Cortex of kidney (tissue), 1 donor: ENCODE measurements at places on chromosomes 6 and 20.

- no peak for DNase-seq
Observed at GRCh38 chr20:20065361-20065760, 13.0 kb downstream of the CFAP61 start.

- no peak for DNase-seq
Observed at GRCh38 chr20:6975311-6975710, 207.8 kb downstream of the BMP2 start.

- DNase-seq = no peak
Observed at GRCh38 chr6:135311446-135312200, 130.5 kb downstream of the MYB start.

DNA sequence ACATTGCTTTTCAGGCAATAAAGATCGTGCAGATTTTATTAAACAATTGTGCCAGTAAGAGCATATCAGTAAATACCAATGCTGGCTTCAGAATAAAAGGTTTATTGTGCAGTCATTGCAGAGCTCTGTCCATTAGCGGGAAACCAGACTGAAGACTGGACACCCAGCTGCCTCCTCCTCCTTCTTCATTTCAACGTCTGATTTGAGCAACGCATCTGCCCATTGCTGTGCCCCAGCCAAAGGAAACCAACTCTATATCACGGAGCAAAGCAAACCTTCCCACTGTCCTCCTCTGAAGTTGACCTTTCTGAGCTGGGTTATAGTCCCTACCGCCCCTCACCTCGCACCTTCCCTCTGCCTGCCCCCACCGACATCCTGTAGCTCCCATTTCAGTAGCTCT, 80.8 kb downstream of the SLC22A23 start:
- no peak for DNase-seq

GRCh38 chr6:52493669-52494068, 73.5 kb downstream of the EFHC1 start:
- DNase-seq = no peak

DNA sequence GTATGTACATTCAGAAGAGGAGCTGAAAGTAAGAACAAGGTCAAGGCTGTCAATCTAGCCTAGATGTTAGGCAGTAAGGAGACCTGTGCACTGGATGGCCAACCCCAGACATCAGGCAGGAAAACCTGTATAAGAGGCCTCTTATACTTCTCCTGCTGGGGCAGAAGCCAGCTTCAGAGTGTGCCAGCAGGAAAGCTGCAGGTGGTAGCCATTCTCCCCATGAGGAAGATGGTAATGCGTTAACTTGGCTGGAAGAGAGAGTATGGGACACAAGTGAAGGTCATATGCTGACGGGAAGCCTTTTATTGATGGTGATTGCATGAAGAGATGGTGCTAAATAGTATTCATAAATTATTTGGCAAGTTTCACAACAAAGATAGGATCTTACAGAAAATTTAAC, 20.6 kb downstream of the NHLRC1 start:
- no peak for DNase-seq

DNA sequence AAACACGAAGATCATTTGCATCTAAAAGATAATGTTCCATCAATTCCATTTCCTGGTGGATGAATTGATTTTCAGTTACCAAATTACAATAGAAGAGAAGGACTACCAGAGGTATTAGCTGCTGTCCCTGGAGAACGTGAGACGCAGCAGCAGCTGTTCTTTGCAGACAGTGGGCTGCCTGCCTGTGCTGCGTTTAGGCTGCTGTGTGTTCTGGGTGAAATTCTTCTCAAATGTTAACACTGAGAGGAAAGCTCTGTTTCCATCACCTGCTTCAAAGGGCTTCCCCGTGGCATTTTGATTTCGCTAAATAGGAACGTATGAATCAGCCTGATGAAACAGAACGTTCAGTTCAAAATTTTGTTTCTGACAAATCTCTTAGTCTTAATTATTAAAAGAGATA, 362.2 kb downstream of the C6orf118 start:
- DNase-seq = no peak

- DNase-seq = no peak
Observed at GRCh38 chr6:91149246-91149955, 562.5 kb upstream of the MAP3K7 start.

DNA sequence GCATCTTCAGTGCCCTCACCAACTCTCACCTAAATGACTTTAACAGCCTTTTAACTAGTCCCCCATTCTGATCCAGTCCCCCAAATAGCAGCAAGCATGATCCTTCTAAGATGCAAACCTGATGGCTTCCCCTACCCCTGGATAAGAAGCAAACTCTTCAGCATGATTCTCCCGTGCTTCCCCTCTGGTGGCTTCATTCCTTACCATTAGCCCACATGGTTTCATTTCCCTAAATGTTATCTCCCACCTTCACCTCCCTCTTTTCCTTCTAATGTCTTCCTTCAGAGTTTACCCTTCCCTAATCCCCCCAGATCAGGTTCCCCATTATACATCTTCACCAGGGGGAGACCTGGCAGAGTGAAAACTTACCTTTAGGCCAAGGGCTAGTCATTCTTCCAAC, 4.0 kb upstream of the RAB5IF start:
- no peak for DNase-seq

DNA sequence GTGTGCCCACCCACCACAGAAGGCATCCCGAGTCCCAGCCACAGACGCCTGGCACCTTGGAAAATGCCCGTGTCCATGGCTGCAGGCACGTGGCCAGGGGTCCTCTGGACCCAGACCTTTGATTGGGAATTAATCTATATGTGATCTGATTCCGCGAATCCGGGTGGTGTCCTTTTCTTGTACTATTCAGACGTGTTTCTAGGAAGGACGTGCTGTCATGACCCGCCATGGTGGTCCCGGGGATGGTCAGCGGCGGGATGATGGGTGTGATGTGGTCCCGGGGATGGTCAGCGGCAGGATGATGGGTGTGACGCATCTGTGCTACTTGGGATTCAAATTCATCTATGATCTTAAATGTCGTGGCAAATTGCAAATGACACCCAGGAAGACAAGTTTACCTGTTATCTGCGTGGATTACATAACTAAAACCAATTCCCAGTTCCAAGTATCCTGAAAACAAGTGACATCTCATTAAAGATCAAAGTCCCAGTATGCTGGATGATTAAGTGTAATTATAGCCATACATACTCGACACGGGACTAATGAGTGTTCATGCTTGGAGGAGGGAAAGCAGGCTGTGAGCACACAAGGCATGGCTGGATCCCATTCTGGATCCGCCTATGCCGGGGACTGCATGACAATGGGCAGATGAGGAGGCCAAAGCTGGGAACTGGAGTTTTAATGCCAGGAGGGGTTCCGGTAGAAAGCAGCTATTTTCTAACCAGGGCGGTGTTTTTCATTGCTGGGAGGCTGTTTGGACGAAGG, 256.5 kb downstream of the TAF4 start:
- DNase-seq = no peak

DNA sequence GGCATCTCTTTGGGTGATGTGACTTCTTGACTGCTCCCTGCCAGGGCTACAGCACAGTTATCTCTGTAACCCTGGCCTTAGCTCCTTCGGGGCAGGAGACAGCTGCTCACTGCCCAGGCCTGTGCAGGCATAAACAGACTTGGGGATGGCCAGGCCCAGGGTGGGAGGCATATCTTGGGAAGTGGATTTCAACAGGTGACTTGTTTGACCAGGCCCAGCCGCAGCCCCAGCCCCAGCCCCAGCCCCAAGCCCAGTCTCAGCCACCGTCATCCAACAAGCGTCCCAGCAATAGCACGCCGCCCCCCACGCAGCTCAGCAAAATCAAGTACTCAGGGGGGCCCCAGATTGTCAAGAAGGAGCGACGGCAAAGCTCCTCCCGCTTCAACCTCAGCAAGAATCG, 7.5 kb downstream of the MEA1 start:
- no peak for DNase-seq

DNA sequence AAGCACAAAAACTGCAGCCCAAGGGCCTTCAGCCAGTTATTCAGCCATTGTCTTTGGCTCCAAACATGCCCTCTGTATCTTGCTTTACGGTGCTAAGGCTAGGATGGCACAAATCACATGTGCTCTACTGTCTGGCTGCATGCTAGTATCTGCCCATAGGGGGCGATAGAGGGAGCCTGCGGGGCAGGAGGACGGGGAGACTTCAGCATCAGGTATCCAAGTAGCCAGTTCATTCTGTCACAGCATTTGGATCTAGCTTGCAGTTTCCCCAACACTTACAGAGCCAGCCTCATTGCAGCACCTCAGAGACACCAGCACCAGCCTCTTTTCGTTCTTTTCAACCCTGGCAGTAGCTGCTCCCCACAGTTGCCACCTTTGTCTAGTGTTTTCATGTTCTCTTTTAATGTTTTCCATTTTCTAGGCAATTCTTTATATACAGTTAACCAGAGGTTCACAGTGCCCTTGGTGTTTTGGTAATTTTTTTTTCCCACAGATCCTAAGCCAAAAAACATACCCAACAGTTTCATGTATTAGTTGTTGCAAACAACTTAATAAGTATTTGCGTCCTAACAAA, 705.9 kb downstream of the PTPRT start:
- DNase-seq = no peak

GRCh38 chr6:25038999-25039398, 103.2 kb upstream of the RIPOR2 start:
- no peak for DNase-seq

- no peak for DNase-seq
Observed at GRCh38 chr20:17590245-17590644, 20.4 kb downstream of the DSTN start.

GRCh38 chr6:123873974-123874373, 70.3 kb downstream of the NKAIN2 start:
- no peak for DNase-seq

DNA sequence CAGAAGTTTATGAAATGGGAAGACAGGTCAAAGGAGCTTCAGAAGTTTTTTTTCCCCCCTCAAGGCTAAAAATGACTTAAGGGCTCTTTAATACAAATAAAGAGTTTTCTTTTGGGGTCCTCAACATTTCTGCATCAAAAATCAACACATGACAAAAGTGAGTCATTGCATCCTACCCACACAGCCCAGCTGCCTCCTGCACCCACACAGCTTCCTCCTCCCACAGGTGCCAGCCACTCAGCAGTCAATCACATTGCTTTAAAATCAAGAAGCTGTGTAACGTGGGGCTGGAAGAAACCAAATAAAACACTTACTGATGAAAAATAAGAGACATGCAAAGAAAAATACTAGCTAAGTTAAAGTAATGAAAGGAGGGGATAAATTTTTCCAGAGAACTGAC, 68.5 kb downstream of the MAP3K5 start:
- no peak for DNase-seq

- no peak for DNase-seq
Observed at GRCh38 chr6:23659125-23659524, 466.9 kb upstream of the NRSN1 start.

GRCh38 chr6:14876778-14877613, 368.9 kb upstream of the JARID2 start:
- DNase-seq = no peak

DNA sequence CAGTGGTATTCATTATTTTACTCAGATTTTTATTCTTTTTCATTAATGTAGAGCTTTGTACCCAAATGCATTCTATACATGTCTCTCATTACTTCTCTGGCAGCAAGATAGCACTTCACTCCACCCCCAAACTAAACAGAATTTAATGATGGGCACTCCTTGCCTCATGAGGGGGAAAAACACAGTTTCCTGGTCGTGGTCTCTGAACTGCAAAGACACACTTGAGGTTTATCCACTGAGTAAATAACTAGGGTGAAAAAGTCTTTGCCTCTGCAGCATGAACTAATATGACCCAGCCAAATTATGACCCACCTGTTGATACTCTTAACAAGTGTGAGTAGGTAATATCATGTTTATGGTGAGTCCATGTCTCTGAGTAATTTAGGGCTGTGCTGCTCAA, 785.2 kb upstream of the FLRT3 start:
- no peak for DNase-seq

GRCh38 chr6:39137245-39137644, 22.3 kb upstream of the SAYSD1 start:
- DNase-seq = no peak

- DNase-seq = no peak
Observed at GRCh38 chr6:135481783-135482369, 15.7 kb downstream of the AHI1 start.

DNA sequence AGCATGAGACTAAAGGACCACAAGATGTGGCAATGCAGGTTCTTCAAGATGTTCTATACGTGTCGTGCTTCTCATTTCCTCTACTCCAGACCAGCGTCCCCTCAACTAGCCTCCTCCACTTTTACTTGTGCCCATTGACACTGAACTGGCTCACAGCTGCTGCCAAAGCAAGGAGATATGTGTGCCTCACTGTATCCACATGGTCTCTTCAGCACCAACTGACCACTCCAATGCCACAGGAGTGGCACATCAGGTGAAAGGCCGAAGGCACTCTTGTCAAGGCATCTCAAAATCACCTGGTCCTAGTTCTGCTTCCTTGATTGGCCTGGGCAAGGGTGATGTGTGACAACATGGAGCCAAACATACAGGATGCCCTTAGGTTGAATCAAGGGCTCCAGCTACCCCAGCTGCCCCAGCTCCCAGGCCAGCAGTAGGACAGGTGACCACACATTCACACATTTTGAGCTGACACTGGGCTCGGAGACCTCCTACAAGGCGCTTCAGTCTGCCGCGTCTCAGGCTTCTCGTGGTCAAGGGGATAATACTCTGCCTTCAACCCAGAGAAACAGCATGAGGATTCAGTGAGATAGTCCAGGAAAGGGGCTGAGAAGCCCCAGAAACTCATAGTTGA, 205.2 kb upstream of the CDH4 start:
- no peak for DNase-seq
